ENCODE measurements at places on chromosomes 6 and 20. TPM values are rescaled to one million over a fixed set of nuclear protein-coding genes. Genes with fewer than 3 reads are reported as not detected.

Gene TP53TG5
- total RNA-seq: not detected

Gene TRERF1
- 4.6 TPM for total RNA-seq

Gene SLC35D3
- not detected for total RNA-seq

GRCh38 chr6:14450578-14450977, 333.0 kb downstream of the CD83 start:
- no peak for DNase-seq

GRCh38 chr6:16873698-16874097, 112.4 kb upstream of the ATXN1 start:
- no peak for DNase-seq

GRCh38 chr6:101883505-101883904, 490.0 kb downstream of the GRIK2 start:
- no peak for DNase-seq

DNA sequence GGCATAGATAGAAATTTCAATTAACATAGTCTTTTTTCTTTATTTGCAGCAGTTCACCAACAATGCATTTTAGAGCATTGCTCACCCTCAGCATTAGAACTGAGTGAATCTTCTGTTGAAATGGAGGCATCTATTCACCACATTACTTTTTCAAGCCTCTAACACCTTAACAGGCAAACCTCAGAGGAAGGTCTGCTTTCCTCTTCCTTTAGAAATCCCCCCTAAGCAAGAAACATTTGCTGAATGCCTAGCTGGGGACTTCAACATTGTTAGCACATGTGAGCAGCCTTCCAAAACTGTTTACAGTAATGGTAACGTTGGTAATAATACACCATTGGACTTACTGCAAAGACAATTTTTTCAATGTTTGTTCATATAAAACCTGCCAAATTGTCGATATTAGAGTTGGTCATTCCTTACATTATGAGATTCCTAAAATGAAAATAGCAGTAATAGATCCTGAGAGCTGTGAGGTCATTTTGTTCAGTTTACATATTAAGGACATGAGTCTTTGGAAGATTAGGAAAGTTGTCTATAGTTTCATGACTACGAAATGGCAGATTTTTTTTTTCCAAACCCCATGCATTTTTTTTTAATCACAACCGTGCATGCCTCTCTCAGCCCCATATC, 20.6 kb upstream of the AKIRIN2 start:
- no peak for DNase-seq

DNA sequence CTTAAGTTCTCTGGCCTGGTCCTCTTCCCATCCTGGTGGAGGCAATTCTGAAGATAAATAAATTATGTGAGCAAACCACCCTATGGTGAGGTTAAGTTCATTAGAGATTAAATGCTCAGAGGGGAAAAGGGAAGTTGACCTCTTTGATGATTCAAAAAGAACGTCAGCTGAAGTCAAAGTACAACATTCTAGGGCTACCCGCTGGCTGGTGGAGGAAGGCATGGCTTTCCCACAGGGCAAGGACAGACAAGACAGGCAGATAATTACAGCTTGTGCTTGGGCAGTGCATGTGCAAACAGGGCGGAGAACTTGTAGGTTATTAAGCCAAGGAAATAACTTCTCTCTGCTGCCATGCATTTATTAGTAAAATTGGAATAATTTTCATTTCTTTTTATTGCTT, 91.0 kb upstream of the SLC24A3 start:
- no peak for DNase-seq

DNA sequence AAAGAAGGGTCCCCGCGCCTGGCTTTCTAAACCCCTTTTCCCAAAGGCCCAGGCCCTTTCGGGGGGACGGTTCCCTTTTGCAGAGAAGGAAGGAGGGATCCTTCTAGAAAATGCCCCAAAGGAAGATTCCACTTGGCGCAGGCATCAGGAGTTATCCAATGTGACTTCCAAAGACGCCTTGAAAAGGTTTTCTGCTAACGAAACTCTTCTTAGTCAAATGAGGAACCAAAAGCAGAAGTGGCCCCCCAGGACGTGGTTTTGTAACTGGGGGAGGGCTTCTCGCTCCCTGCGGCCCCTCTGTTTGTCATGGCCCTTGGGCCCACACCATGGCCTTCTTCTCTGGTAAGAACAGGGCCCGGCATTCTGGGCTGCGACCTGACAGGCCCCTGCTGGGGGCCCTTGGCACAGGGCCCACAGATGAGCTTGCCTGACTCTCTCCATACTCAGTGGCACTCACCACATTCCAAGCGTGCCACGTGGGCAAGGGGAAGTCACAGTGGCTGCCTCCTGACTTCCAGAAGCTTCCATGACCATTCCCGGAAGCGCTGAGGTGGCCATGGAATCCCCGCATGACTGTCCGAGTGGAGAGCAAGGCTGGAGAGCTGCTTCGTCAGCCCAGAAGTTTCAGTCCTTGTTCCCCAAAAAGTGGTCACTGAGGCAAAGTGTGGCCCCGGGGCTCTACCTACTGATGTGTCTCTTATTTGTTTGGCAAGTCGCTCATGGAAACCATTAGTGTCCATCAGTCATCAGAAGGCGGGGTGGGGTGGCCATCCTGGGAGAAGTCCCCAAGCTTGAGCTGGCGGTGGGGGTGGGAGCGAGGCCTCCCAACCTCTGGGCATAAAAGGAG, 834 bp upstream of the CTSZ start:
- DNase-seq: no peak

GRCh38 chr20:50333812-50334211, 143.2 kb downstream of the CEBPB start:
- no peak for DNase-seq

DNA sequence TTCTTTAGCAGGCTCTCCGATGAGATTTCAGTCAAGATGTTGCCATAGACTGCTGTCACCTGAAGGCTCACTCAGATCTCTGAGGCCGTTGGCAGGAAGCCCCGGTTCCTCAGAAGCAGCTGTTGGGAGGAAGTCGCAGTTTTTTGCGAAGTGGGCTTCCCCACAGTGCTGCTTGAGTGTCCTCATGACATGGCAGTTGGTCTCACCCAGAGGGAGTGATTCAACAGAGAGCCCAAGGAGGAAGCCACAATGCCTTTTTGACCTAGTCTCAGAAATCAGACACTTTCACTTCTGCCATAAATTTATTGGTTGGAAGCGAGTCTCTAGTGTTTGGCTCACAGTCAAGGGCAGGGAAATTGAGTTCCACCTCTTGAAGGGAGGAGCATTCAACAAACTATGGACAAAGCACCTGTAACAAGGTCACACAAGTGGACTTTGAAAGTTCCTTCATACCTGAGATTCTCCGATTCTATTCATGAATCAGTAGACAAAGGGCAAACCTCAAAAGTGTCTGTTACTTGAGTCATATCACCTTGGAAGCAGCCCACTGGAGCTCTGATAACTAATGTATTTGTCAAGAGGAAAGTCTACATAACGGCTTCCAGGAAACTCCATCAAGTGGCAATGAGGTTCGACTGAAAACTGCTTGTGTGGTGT, 208.3 kb downstream of the TASP1 start:
- DNase-seq: no peak

GRCh38 chr6:103797738-103798137, 1062.0 kb downstream of the HACE1 start:
- DNase-seq: no peak

- no peak for DNase-seq
Measured at GRCh38 chr6:69280858-69281257, 516.0 kb downstream of the LMBRD1 start.

GRCh38 chr6:24412294-24412693, 9.6 kb downstream of the MRS2 start:
- DNase-seq: no peak

GRCh38 chr20:2165871-2166270, 64.2 kb downstream of the STK35 start:
- DNase-seq: no peak

GRCh38 chr6:144378437-144378836, 93.3 kb downstream of the UTRN start:
- no peak for DNase-seq

DNA sequence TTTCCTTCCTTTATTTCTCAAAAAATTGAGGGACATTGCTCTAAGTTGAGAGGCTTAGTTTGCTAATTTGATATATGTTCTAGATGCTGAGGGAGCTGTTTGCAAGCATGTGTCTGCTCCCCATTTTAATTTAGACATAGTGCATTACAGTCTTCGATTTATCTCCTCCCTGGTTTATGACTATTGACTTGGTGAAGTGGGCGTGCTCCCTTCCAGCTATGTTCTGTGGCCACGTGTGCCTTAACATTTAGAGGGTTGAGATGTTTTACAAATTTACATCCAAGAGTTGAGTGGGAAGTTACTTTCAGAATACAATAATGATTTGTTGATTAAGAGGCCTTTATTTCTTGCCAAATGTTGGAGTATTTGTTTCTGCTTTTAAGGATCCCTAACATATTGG, 48.2 kb downstream of the KLHL32 start:
- no peak for DNase-seq

DNA sequence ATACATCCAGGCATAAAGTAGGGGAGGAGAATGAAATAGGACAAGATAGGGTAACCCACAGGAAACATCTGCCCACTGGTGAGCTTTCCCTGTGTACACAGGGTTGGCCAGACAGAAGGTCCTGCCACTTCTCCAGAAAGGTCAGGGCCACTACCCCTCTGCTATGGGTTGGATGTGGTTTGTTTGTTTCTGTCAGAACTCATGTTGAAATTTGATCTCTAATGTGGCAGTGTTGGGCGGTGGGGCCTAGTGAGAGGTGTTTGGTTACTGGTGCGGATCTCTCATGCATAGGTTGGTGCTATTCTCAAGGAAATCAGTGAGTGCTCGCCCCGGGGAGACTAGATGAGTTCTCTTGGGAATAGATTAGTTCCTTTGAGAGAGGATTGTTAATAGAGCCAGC, 15.6 kb upstream of the MAS1 start:
- no peak for DNase-seq

DNA sequence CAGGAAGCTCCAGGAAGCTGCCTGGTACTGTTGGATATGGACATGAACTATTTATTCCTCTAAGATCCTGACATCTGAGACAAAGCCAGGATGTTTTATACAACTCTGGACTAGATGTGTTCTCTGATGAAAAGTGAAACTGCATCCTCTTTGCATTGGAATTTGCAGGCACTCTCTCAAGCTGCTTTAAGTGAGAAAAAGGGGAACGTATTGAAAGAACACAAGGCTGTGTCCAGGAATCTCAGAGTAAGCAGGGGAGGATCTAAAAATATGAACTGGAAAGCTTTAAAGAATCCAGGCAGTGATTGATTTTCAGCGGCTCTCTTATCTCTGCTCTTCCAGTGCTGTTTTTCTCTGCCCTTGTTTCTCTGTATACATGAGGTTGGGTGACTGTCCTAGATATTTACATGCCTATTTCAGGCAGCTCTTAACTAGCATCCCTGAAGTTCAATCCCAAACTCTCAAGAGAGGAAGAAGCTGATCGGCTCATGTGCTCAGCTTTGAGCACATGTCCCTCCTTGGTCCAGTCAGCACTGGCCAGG, 193.8 kb downstream of the PLCB4 start:
- DNase-seq: no peak

DNA sequence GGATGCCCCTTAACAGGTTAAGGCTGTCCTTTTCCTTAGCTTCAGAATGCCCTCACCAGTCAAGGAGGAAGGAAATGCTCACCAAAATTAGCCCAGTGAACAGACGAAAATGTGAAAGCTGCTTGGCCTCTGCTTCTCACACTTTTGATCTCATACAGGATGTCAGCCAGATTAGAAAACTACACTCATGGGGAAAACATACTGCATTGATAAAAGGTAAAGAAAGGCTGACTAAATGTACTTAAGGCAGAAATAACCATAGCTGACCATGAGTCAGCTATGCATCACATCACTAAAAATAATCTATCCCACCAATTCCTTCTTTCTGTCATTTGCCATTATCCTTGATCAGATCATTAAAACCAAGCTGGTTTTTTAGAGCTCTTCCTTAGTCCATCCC, 198.4 kb upstream of the TENT5A start:
- no peak for DNase-seq

DNA sequence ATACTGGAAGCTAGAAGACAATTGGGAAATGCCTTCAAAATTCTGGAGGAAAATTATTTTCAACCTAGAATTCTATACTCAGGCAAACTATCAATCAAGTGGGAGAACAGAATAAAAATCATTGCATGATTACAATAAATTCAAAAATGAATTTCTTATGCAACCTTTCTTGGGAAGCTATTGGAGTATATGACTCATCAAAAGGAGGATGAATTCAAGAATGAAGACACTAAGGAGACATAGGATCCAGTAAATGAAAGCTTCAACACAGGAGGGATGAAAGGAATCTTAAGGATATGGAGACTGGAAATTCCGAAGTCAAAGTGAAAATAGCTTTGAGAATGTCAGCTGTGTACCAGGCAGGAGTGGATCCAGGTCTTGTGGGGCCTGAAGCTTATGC, 12.6 kb upstream of the UBR2 start:
- no peak for DNase-seq

GRCh38 chr6:161701056-161701455, 427.2 kb upstream of the AGPAT4 start:
- no peak for DNase-seq

DNA sequence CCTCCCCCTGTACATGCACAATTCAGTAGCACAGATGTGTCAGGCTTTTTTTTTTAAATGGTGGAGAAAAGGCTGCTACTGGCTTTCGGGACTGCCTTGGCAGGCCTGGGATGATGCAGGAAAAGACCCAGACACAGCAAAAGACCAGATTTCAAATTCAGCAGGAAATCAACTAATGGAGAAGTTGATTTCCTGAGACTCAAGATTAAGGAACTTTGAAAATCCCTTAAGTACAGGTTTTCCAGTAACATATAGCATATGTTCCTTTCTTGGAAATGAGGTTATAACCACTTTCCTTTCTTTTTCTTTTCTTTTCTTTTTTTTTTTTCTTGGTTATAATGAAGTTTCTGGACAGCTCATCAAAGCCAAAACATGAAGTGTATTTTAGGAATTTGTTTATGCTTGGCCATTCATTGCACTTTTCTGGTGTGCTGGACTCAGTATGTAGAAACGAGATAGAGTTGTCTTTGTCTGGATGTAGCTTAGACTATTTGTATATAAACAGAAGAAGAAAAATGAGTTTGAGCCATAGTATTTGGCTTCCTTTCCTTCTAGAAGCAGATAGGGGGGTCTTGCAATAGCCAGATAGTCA, 119.4 kb downstream of the SASH1 start:
- DNase-seq: no peak

GRCh38 chr6:95328231-95328630, 249.1 kb upstream of the MANEA start:
- DNase-seq: no peak

DNA sequence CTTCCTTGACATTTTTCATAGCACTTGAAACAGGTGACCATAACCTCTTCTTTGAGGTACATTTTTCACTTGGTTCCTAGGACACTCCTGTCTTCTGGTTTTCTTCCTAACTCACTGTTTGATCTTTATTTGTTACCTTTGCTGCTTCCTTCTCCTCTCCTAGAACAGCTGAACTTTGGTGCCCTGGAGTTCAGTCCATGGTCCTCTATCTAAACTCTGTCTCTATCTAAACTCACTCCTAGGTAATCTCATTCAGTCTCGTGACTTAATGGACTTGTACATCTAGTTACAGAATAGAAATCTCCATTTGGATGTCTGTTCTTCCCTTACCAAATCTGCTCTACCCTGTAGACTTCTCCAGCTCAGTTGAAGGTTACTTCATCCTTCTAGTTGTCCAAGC, 73.7 kb downstream of the SHPRH start:
- no peak for DNase-seq

GRCh38 chr20:24149881-24150307, 161.3 kb upstream of the GGTLC1 start:
- DNase-seq: no peak
